Activated CD4-positive, CD25-positive, alpha-beta regulatory T cell treated with anti-CD3 and anti-CD28 coated beads, Interleukin-2, amount 50 U/mL, for 72 hours (primary cell): ENCODE measurements at places on chromosomes 16 and 17.

DNA sequence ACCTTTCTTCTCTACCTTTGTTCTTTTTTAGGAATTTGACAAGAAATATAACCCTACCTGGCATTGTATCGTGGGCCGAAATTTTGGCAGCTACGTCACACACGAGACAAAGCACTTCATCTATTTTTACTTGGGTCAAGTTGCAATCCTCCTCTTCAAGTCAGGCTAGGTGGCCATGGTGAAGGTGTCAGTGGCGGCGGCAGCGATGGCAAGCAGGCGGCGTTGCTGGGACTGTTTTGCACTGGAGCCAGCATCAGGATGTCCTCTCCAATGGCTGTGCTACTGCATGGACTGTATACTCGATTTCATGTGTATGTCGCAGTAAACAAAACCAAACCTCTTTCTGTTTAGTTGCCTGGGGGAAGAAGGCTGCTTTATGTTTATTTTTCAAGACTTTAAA, 5.9 kb downstream of the DYNLL2 start:
- no peak for DNase-seq

DNA sequence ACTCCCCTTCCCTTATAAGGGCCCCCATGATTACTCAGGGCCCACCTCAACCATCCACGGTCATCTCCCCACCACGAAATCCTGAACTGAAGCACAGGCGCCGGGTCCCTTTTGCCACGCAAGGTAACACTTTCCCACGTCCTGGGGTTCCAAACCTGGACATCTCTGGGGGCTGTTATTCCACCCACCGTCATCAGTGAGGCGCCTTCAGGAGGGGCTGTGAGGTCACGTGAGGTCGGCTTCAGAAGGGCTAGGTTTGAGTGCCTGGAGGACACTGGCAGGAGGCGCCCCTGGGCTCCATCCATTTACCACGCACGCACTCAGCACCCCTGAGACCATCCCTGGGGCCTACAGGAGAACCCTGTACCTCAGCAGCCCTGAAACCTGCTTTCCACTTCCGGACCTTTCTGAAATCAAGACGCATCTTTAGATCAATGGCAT, 4.1 kb downstream of the CD2BP2 start:
- DNase-seq = no peak

DNA sequence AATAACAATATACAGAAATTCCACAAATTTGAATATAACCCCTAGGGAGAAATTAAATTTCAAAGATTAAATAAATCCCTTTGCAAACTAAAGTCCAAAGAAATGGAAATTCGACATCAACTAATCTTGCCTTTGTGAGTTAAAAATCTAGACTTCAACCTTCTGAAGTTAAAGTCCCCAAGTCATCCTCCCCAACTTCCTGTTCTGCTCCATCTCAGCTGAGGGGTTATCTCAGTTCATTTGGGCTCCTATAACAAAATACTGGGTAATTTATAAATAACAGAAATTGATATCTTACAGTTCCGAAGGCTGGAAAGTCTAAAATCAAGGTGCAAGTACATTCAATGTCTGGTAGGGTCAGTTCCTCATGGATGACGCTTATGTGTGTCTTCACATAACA, 22.8 kb upstream of the KDM6B start:
- no peak for DNase-seq

DNA sequence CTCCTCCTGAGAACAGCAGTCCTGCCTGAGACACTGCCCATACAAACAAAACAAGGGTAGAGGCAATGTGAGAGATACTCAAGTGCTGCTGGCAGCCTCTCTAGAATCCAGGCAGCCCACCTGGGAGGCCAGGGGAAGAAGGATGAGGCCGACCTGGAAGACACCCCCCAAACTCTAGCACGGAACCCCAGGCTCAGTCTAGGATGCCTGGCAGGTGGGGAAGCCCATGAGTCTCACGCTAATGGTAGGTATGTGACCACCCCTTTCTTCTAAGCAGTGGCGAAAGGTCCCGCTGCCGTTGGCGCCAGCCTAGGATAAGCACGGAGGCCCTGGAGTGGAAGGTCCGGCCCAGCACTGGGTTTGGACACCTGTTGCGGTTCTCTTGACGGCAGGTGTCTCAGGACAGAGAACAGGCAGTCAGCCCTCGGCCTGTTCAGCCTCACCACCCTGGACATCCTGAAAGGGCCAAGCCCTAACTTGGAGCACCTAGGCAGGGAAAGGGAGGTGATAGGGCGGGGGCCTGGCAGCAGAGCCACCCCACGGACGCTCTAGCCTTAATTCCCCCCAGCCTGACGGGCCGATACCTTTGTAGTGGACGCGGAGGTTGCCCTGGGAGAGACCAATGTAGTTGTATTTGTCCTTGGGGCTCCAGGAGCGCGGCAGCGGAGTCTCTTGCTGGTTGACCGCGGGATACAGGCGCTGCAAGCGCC, 487 bp downstream of the RANBP10 start:
- no peak for DNase-seq

GRCh38 chr17:8125947-8126490, 2.1 kb upstream of the HES7 start:
- peak; percentile 47 for DNase-seq

GRCh38 chr16:10878328-10878643, 1.3 kb downstream of the CIITA start:
- DNase-seq = no peak

GRCh38 chr16:4372578-4373355, 1.1 kb downstream of the VASN start:
- no peak for DNase-seq
